ENCODE measurements at places on chromosomes 5 and 9.

DNA sequence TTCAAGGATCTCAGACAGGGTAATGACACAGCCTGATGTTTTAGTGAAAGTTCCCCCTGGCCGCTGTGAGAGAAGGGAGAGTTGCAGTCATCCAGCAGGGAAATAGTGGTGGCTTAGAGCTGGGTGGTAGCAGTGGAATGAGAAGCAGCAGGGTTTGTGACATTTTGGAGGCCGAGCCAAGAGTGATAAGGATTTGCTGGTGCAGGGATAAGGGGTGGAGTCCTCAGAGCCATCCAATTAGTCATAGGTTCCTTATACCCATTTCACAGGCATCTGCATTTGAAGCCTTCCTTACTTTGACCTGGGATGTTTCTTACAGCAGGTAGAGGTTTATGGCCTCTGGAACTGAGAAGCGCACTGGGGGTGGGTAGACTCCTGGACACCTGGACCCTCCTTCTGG is 12.8 kb downstream of the JADE2 start:
- no peak for DNase-seq

DNA sequence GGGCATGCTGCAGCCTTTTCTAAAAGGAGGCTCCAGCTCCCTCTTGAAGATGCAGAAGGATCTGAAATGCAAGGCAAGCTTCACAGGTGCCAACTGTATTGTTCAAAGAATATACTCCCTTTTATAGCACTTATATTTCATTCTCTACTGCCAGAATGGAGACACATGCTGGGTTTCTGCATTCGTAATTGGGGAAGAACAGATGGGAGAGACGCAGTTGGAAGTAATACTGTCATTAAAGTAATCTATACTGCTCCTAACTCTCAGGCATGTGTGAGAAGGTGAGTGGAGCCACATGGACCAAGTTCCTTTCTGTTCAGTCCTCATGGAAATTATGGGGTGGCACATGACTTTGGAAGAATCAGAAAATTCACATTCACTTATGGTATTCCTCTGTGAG is 226.4 kb downstream of the TRIM32 start:
- no peak for DNase-seq

DNA sequence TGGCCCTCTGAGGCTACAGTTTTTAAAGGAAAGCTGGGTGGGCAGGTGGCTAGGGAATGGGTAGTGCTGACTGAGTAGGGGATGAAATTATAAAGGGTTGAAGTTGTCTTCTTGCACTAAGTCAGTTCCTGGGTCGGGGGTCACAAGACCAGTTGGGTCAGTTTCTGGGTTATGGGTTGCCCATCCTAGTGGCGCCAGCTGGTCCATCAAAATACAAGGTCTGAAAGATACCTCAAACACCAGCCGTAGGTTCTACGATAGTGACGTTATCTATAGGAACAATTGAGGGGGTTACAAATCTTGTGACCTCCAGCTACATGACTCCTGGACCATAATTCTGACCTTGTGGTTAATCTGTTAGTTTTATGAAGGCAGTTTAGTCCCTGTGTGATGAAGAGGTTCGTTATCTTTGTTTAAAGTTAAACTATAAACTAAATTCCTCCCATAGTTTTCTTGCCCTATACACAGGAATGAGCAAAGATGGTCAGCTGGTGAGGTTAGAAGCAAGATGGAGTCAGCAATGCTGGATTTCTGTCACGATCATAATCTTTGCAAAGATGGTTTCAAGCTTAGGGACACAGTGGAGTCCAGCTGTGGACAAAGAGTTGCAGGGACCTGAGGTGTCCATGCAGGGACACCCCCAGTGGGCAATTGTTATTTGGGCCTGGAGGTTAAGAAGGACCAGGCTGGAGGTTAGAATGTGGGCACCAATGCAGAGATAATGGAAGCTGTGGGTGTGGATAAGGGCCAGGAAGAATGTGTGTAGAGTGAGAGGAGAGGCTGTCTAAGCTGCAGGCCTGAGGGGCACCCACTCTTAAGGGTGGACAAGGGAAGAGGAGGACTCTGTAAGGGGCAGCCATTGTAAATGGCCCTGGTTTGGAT is 14.0 kb upstream of the CREBRF start:
- DNase-seq = no peak

- DNase-seq = no peak
These were observed 157.5 kb downstream of the DOCK8 start for GRCh38 chr9:372128-372527.

DNA sequence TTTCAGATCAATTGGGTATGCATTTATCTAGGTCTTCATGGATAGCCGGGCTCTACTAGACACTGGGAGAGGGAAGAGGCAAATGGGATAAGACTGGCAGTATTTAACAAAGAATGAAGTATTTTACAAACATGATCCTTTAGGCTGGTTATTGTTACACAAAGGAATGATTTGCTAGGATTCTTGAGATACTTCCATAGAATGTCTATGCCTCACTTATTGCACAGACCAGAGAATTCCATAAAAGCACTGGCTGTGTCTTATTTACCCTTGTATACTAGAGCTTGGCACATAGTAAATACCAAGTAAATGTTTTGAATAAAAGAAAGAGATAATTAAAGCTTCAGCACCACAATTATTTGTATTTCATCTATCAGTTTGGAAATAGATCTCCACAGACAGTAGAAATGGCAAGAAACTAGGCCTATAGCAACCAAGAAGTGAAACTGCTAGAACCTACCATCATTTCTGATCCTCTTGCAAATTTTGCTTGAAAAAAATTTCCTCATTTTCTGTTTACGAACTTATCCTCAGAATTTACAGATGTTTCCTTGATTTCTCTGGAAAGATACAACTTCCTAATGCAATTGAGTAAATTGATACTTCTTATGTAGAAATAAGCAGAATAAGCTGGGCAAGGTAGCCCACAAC is 3.8 kb downstream of the PDCD1LG2 start:
- DNase-seq = no peak

DNA sequence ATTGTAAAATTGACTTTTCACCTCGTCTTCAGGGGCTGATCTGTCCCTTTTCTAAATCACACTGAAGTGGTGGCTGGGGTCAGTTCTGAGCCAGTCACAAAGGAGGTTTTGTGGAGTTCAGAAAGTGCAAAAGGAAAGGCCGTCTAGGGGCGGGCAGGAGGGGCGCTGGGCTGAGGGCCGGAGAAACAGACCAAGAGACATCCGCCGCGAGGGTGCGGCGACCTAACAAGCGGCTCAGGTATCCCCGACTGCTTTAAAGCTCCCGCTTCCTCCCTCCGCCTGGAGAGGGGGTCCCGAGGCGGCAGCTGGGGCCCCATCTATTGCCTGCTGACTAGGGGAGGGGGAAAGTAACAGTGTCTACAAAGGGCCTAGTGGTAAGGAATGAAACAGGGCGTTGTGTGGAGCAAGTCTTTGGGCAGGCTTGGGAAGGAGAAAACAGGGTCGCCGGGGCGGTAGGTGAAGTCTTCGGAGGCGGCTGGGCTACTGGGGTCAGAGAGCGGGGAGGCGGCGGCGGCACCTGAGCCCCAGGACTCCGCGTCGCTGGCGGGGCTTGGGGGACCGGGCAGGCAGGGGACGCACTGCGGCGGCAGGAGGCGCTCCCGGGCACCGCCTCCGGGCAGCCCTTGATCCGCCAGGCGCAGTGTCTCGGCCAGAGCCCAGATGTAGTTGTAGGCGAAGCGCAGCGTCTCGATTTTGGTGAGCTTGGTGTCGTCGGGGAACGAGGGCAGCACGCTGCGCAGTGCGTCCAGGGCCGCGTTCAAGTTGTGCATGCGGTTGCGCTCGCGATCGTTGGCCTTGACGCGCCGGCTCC is 950 bp downstream of the NEUROG1 start:
- no peak for DNase-seq

Measured in stimulated activated CD8-positive, alpha-beta memory T cell treated with anti-CD3 and anti-CD28 coated beads, Interleukin-4, amount 100 ng/mL, for 4 hours (primary cell).